Colonic mucosa (tissue), 4 donors: ENCODE measurements at places on chromosomes 7 and 10.

GRCh38 chr7:112206991-112207592 is 597 bp downstream of the ZNF277 start:
- peak; percentile 42 for DNase-seq

DNA sequence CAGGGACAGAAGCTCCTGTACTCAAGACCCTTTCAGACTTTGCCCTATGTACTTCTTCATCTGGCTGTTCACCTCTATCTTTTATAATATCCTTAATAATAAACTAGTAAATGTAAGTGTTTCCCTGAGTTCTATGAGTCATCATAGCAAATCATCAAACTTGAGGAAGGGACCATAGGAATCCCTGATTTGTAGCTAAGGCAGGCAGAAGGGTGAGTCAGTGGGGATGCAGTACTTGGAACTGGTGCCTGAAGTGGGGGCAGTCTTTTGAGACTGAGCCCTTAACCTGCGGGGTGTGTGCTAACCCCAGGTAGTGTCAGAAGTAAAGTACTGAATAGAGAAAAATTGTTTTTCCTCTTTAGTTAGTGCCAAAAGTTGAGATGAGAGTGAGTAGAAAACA is 6.2 kb upstream of the TMEM243 start:
- DNase-seq = no peak

GRCh38 chr10:80700760-80701444 is 163.2 kb downstream of the SH2D4B start:
- no peak for DNase-seq

DNA sequence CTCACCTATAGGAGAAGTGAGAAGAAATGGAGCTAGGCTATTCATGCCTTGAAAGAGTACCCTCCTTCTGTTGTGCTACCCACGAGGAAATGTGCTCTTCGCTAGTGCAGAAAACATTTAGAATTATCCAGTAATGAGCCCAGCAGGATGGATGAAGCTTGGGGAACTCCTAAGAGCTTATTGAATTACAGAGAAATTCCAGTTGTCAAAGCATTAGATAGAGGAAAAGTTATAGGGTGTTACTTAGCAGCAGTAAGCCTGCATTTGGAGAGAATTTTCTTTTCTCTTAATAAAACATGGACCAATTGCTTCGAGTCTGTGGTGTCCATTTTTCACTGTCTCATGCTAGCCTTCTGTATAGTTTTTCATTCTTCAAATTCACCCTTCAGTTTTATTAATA is 5.0 kb downstream of the R3HCC1L start:
- DNase-seq = no peak
